ENCODE measurements at places on chromosomes 7 and 10.

- no peak for DNase-seq
Observed at GRCh38 chr10:8103543-8103942, 49.1 kb downstream of the GATA3 start.

DNA sequence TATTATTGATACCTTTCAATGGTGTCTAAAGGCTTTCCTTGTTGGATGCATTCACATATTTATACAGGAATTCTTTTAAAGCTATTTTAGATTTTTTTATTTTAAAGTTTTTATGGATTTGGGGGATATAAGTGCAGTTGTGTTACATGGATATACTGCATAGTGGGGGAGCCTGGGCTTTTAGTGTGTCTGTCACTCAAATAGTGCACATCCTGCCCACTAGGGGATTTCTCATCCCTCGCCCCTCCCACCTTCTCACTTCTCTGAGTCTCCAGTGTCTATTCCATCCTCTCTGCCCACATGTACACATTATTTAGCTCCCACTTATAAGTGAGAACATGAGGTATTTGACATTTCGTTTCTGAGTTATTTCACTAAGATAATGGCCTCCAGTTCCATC, 154.0 kb upstream of the MKI67 start:
- DNase-seq: no peak

DNA sequence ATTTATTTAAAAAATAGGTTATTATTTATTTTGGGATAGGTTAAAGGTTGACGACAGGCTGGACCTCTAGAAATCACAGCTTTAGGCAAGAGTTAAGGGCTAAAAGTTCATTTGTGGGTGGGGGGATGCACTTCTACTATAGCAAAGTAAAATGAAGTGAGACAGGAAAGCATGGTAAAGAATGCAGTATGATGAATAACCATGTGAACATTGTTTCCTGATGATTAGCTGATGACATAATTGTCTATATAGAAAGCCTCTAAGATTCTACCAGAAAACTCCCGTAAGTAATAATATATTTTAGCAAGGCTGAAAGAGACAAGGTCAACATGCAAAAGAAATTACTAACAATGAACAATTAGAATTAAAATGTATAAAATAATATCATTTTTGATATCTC, 25.7 kb upstream of the PRSS37 start:
- no peak for DNase-seq

DNA sequence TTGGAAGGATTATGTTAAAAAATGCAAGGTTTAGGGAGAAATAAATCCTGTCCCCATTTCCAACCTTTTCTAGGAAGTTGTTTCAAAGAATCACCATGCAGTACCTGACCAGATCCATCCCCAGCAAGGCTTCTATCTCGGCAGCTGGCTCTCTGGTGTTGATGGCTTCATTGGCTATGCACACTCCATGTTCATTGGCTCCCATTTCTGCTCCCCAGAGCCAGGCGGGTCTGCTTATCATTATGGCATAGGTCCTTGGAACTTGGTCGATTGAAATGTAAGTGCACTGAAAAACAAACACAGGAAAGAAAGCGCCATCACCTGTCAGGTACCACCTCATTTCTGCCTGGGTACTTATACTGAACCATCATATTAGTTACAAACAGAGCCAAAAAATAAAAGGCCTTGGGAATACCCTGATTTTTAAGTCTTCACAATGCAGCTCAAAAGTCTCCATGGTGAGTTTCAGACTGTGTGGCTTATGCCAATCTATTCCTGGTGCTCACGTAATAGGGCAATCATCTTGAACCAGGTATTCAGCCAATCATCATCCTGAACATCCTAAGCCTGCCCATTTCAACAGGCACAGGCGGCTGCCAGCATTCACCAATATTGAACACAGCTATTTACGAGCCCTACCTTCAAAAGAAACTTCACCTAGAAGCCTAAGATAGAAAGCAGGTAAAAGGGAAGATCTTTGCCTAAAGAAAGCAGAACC, 34.4 kb downstream of the SCRN1 start:
- no peak for DNase-seq

DNA sequence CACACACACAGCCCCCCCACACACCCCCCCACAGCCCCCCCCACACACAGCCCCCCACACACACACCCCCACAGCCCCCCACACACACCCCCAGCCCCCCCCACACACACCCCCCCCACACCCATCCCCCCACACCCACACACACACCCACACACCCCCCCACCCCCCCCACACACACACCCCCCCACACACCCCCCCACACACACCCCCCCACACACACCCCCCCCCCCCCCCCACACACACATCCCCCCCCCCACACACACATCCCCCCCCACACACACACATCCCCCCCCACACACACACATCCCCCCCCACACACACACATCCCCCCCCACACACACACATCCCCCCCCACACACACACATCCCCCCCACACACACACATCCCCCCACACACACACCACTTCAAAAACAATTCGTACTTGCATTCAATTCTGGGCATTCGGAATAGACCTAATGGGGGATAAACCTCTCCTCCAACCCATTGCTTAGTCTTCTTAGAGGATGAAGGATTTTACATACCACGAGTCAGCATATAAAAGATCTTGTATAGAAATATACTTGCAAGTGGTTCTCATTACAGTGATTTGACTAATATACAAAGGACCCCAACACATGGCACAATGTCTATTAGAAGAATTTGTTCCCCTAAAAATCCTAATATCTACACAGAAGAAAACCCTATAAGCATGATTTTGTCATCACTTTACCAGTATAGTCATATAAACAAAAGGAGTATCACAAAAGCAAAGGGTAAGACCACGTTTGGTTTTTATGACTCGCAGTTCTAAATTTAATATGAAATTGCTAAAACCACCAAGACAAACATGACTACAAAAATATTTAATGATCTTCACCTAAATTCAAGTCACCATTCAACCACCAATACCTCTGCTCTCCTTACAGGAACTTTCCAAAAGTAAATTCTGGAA, 80.9 kb downstream of the DIP2C start:
- no peak for DNase-seq

GRCh38 chr10:128001363-128001745, 94.5 kb downstream of the PTPRE start:
- DNase-seq: no peak

GRCh38 chr10:110547139-110547761, 20.2 kb upstream of the SMC3 start:
- no peak for DNase-seq

GRCh38 chr7:112212571-112212970, 6.1 kb downstream of the ZNF277 start:
- DNase-seq: no peak

DNA sequence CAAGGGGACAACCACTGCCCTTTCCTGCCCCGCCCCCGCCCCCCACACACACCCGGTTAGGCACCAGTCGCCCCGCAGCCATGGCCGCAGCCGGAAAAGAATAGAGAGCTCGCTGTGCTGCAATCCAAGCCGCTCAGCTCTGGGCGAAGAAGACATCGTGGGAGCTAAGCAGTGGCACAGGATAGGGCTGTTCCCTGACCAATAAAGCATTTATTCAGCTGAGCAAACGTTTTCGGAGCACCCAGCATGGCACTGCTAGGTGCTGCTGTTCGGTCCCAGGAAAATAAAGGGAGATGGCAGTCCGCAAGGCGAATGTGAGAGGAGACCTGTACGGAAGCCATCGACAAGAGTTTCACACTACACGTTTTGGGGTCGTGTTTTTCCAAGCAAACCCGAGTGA, 18.3 kb downstream of the SKIDA1 start:
- DNase-seq: no peak

DNA sequence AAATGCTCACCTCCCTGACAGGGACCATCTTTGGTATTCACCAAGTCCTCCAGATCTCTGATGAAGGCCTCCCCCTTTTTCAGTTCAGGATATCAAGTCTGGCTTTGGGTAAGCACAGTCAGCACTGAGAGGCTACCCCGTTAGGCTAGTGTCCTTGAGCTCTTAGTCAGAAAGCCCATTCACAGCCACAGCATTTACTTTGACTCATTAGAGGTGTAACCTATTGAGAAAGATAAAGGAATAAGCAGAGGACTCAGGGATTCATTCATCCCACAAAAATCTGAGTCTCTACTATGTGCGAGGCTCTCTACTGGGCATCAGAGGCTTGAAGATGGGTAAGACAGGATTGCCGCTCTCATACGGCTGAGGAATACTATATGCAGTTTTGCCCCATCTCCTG, 14.0 kb upstream of the RAMP3 start:
- DNase-seq: no peak

- no peak for DNase-seq
Observed at GRCh38 chr10:47443145-47443544, 40.8 kb downstream of the ANXA8 start.

DNA sequence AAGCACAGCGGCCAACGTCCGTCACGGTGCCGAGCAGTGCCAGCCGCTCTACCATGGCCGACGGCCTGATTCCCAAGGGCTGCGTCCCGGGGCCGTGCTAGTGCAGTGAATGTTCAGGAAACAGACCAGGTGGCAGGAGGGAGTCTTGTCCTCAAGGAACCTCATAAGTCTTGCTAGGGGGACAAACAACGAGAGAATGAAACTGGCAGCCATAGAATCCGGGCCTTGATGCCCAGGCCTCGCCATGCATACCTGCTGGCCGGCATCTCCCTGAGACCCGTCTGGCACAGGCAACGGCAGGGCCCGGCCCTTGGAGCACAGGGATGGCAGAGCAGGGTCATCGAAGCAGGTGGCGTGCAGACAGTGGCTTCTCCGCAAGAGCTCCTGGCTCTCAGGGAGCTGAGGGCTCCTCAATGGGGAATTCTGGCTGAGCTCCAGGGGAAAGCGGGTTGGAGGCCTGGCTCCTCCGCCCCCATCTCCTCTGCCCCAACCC, 58.8 kb downstream of the DIP2C start:
- no peak for DNase-seq

GRCh38 chr10:14142606-14143250, 188.0 kb downstream of the FRMD4A start:
- no peak for DNase-seq

DNA sequence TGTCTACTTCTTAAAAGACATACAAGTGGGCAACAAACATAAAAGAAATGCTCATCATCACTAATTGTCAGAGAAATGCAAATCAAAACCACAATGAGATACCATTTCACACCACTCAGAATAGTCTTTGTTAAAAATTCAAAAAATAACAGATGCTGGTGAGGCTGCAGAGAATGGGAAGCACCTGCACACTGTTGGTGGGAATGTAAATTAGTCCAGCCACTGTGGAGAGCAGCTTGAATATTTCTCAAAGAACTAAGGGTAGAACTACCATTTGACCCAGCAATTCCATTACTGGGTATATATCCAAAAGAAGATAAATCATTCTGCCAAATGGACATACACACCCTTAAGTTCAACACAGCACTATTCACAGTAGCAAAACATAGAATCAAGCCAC, 61.8 kb upstream of the STEAP1 start:
- no peak for DNase-seq

- DNase-seq: no peak
Observed at GRCh38 chr10:78116361-78116760, 82.7 kb downstream of the RPS24 start.

GRCh38 chr7:98133181-98133580, 26.5 kb downstream of the LMTK2 start:
- no peak for DNase-seq

DNA sequence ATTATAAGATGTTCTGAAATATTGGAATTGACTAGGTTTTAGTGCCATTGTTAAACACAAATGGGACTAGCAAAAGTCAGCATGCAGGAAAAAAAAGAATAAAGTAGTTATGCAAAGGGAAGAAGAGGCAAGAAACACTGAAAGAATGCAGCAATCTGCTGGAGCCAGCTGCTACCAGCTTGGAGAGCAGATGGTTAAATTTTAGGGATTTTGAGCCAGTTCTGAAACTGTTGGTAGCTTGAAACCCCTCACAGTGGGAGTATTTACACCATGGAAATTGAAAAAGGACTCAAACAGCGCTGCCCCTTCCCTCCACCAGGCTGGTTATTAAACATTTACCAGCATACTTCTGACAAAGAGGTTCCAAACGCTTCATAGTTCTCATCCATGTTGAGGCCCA, 41.0 kb downstream of the SCRN1 start:
- DNase-seq: no peak

GRCh38 chr7:112930787-112931186, 140.6 kb upstream of the TMEM168 start:
- DNase-seq: peak; percentile 82

GRCh38 chr7:138417078-138417700, 42.9 kb upstream of the TRIM24 start:
- DNase-seq: no peak

- DNase-seq: no peak
Observed at GRCh38 chr7:46175221-46175620, 254.1 kb upstream of the IGFBP3 start.
